ENCODE measurements at places on chromosomes 5 and 9.

DNA sequence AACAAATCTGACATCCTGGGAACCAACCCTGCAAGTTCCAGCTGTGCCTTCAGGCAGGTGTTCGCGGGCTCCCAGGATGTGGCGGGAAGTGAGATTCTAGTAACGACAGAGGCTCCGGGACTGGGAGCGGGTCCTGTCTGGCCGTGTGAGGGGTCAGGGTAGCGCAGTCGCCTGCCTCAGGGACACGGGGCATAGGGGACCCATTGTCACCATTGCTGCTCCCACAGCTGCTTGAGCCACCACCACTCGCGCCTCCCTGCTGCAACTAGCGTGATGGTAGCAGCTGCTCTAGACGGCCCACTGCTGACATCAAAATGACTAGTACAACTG is 468.5 kb downstream of the CDH9 start:
- DNase-seq: no peak

DNA sequence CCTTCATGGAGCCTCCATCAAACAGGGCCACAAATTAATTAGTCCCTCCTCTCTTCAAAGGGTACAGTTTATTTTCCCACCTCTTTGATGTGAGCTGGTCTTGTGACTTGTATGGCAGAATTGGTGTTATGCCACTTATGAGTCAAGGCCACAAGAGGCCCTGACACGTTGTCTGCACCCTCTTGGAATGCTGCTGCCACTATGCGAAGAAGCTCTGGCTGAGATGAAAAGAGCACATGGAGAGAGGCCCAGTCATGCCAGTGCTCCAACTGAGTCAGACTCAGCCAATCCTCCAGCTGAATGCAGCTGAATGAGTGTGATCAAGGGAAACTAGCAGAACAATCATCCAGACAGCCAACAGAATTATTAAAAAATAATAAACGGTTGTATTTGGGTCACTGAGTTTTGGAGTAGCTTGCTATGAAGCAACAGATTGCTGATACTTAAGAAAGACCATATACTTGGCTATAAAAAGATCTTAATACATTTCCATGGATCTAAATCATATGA is 128.3 kb downstream of the MARCHF11 start:
- DNase-seq: no peak

DNA sequence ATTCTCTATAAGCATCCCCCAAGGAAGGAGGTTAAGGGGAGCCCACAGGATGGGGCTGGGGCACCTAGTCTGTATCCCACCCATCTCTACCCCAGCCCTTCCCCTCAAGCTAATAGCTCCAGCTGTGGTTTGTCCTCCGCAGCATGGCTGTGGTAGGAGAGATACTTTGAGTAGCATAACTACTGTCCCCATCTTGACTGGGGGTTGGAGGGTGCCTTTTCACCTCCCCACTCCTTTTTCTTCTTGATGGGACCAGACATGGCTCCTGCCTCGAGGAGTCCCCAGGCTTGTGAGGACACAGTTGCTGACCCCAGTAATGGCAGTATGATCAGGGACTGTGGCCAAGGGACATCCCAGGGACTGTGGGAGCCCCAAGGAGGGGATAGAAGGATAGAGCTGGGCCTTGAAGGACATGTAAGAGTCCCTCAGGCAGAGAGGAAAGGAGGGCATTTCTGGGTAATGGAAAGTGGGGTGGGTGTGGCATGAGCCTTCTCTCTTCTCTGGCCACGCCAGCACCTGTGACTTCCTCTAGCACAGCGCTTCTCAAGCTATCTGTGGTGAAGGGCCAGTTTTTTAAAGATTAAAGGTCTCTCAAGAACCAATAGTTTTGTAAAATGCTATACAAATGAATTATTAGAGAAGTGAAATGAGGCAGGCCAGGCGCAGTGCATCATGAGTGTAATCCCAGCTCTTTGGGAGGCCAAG is 14.0 kb downstream of the OLFML2A start:
- no peak for DNase-seq

DNA sequence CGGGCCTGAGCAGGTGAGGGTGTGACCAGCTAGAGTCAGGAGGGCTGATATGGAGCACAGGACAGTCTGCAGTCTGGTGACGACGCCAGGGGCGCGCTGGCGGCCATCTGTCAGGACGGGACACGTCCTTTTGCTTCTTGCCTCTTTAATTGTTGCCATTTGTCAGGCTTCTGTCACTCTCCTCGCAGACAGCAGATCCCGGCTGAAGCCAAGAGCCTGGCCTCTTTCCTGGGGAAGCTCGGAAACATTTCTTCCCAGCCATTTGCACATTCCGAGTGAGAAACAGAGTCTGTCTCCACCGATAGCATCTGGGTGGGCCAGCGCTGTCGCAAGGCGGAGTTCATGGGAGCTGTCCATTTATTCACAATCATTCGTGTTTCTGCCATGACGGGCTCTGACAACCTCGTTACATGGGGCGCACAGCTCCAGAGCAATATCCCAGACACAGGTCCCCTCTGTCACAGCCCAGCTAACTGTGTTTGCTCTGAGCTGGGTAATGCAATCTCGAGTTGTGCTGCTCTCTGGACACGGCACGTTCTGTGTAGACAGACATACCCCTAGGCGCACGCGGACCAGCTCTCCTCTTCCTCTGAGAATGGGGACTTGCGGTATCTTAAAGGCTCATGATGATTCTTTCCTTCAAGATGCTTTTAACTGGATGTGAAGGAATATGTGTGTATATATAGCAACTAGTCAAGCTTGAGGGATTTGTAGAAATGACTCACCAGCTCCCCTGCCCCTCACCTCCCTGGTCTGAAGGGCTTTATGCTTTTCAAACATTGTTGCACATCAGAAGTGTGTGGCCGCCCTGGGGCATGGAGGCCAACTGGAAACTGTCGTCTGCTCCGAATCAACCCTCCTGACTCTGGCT is 105.3 kb upstream of the FCN2 start:
- DNase-seq: no peak

DNA sequence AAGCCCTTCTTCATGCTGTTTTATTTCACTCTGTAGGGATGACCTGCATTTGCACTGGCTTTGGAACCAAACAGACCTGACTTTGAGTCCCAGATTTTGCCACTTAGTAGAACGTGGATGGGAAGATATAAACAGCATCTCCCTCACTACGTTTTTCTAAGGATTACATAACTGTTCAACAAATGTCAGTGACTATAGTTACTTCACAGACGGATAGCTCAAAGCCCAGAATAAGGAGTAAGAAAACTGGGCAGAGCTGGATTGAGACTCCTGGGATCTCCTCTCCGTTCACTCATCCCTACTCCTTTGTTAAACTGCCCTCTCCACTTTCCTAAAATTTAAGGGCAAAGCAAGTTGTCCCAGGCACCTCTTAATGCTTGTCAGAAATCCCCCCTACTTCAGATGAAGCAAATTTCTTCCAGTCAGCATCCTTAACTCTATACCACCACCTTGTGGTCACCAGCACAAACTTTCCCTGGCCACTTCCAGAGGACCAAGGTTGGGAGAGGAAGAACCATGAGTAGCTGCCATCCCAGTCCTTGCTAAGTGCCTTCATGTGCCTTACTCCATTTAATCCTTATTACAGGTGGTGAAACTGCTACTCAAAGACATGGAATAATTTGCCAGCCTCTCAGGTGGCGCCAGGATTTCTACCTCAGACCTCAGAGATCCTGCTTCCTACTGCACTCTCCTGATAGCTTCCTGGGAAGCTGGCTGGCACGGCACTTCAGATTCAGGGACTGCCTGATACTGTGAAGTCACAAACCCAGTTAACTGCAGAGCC is 38.4 kb downstream of the EGR1 start:
- DNase-seq: peak; percentile 51

GRCh38 chr9:81833563-81834345 is 94.5 kb upstream of the SPATA31D4 start:
- DNase-seq: peak; percentile 94

DNA sequence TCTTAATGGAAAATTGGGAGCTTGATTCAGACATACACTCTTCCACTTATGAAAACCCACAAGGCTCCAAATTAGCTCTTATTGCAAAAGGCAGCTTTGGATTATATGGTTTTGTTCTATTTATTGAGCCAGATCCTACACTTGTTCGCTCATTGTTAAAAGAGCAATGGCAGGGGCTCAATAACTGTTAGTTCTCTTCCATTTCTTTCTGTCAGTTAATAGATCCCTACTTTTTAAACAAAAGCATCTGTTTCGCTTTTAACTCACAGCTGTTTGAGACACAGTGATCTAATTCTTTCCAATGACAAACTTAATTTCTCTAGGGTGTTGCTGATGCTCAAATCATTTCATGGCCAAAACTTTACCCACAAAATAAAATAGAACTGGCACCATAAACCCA is 11.7 kb downstream of the C5 start:
- no peak for DNase-seq

- DNase-seq: no peak
Observed at GRCh38 chr5:9529041-9529480, 16.8 kb downstream of the SEMA5A start.

- DNase-seq: no peak
Observed at GRCh38 chr5:180433032-180433422, 61.2 kb upstream of the CNOT6 start.

- DNase-seq: no peak
Observed at GRCh38 chr5:114319821-114320220, 42.0 kb upstream of the KCNN2 start.

GRCh38 chr9:13569602-13570067 is 290.1 kb upstream of the MPDZ start:
- no peak for DNase-seq

- no peak for DNase-seq
Observed at GRCh38 chr5:52735139-52735538, 52.6 kb upstream of the ITGA1 start.

DNA sequence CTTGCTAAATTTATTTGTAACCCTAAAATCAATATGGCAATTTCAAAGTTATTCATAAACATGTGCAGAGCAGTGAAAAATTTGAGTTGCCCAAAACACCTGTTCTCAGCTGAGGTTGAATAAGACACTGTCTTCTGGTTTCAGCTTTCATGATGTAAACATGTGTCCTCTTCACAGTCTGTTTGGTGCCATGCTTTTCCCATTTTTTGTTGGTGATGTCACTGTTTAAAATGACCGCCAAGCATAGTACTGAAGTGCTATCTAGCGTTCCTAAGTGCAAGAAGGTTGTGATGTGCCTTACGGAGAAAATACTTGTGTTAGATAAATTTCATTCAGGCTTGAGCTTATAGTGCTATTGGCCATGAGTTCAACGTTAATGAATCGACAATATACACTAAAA is 580.8 kb downstream of the ACTL7B start:
- no peak for DNase-seq

DNA sequence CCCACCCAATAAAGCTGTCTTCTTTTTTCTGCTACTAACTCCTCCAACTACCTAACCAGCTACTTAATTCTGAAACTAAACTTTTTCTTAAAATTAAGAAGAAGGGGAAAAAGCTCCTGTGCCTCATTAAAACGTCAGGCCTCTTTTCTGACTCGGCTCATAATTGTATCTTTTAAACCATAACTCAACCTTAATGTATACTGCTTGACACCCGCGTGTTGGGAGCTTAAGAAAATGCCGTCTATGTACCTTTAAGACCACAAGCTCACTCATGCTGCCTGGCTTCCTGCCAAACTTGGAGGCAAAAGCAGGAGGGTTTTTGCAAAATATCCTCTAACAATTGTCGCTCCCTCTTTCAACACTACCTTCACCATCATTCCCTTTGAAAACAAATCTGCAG is 5.0 kb downstream of the EBF1 start:
- peak; percentile 69 for DNase-seq

DNA sequence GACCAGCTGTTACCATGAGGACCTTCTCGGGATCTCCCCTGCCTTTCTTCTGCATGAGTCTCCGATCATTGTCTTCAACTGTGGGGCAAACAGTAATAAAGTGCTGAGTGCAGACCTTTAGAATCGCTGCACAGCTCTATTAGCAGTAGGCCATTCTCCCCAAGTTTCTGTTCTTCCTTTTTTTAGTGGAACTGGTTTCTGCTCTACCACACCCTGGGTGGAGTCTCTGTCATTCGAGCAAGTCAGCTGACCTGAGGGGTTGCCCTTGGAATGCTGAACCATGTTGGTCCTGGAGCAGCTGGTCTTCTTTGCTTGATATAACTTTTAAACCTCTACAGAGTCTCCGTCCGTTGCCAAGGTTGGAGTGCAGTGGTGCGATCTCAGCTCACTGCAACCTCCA is 33.4 kb upstream of the GNPDA1 start:
- DNase-seq: no peak

DNA sequence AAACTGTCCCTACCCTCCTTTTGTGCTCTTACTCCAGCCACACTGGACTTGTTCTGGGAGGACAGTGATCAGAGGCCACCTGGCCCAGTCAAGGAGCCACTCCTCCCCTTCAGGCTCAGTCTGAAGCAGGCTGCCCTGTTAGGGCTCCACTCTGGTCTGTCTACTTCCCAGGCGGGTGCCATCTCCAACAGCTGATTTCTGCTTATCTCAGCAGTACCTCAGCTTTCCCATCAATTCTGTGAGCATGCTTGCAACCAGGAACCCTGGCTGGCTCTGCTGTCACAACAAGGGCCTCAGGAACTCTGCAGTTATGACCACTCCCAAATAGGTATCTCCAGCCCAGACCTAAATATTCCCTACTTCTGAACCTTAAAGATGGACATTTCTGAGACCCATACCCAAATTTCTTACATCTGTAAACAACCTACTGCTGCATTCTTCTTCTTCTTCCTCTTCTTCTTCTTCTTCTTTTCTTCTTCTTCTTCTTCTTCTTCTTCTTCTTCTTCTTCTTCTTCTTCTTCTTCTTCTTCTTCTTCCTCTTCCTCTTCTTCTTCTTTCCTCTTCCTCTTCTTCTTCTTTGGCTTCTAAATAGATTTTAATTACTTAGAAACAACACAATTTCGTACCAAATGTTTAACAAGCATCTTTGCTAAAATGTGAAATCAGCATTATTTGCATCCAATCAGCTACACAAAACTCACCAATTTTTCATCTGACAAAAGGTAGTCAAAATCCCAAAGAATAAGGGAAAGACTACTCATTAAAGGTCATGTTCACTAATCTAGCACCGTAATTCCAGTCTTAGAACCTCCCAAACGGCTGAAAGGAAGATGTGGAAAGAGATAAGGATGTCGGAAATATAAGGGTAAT is 13.6 kb upstream of the SLC22A4 start:
- DNase-seq: no peak

- DNase-seq: no peak
Observed at GRCh38 chr9:127183814-127184582, 61.6 kb upstream of the ANGPTL2 start.

DNA sequence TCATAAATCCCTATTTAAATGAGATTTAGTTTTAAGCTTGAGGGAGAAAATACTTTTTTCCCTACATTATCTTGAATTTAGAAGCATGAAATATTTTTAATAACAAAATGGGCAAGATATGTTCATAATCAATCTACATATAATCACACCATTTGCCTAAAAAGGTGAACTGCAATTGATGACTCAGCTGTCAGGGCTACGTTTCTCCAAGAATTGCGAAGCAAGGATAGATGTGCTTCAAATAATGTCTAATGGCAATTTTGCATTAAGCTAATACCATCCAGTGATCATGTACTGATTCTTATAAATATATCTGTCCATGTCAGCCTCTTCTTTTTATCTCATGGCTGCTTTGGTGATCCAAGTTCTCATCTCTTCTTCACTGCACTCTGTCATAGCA is 404.4 kb downstream of the MAN2A1 start:
- no peak for DNase-seq

GRCh38 chr5:180379355-180380070 is 26.4 kb upstream of the GFPT2 start:
- DNase-seq: no peak

GRCh38 chr9:104091708-104092107 is 2.4 kb upstream of the SMC2 start:
- DNase-seq: peak; percentile 20

GRCh38 chr5:147560718-147561331 is 51.0 kb upstream of the DPYSL3 start:
- DNase-seq: no peak

GRCh38 chr5:125883223-125883622 is 540.0 kb upstream of the GRAMD2B start:
- DNase-seq: no peak
